ENCODE measurements at places on chromosomes 2 and 18.

- DNase-seq, result no peak
Observed at GRCh38 chr18:11997466-11997865, 16.2 kb downstream of the IMPA2 start.

- no peak for DNase-seq
Observed at GRCh38 chr2:130358420-130359350, 2.8 kb downstream of the PTPN18 start.

- DNase-seq, result no peak
Observed at GRCh38 chr2:180520921-180521581, 459.4 kb upstream of the UBE2E3 start.

- peak; percentile 87 for DNase-seq
Observed at GRCh38 chr2:131104487-131105155, 515 bp upstream of the PLEKHB2 start.

GRCh38 chr18:50559752-50560680 is at the start of gene MAPK4:
MAPK4 (plus strand) TSS chr18:50560087; CDS start chr18:50663959, 103,872 bp downstream.
- DNase-seq, result peak; percentile 70

GRCh38 chr2:172908275-172908674 is 167.4 kb upstream of the MAP3K20 start:
- DNase-seq, result no peak

DNA sequence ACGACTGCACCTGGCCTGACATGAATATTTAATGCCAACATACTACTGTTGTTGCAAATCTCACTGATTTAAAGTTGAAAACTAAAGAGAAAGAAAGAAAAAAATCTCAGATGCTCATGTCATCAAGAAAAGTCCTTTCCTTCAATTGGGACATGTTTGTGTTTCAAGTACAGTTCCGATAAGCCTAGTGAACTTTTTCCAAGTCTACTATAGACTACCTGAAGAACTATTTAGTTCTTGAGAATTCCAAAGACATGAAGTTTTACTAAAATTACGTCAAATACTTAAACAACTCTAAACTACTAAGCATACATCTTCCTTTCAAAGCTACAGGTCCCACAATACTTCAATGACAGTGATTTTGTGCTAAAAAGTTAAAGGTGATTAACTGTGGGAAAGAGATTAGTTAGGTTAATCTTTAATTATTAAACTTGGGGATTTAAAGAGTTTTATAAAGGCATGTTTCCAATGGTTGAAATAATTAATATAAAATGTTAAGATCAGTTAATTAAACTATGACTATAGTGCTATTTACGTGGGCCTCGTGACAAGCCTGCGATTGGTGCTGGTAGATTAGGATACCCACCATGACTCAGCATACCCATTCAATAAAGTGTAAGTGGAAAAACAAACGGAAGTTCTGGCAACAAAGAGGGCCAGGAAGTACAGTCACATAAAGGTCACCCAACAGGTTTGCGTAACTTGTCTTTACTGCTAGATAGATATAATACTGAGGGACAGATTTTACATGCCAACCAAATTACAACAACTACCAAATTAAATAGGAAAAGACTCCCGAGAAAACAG is 55.5 kb downstream of the SEPTIN10 start:
- DNase-seq, result no peak

DNA sequence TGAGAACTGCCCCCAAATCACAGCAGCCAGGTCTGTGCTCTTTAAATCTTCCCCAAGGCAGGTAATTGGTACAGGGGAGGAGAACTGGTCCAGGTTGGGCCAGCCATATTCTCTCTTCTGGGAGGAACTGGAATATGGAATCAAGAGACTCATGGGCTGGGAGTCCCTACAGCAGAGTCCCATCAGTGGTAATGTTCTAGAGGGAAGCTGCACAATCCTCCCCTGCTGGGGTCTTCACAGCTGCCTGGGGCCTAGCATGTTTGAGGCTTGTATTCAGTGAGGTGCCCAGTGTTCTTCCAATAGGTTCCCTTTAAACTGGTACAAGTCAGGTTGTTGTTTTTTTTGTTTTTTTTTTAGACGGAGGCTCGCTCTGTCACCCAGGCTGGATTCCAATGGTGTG is 21.1 kb upstream of the EGR4 start:
- no peak for DNase-seq

DNA sequence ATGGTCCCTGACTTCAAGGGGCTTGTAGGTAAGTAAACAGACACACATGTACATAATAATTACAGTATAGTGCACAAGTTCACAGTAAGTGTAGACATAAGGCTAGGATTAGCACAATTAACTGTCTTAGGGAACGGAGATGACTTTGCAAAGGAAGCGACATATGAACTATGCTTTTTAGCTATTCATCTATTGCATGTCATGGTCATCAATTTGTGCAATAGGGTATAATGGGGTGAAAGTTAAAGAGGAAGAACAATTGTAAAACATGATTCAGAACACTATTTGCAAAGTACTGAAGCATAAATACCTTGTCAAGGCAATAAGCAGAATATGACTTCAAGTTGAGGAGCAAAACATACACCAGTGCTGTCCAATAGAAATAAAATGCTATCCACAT is 112.3 kb upstream of the SLC8A1 start:
- no peak for DNase-seq

DNA sequence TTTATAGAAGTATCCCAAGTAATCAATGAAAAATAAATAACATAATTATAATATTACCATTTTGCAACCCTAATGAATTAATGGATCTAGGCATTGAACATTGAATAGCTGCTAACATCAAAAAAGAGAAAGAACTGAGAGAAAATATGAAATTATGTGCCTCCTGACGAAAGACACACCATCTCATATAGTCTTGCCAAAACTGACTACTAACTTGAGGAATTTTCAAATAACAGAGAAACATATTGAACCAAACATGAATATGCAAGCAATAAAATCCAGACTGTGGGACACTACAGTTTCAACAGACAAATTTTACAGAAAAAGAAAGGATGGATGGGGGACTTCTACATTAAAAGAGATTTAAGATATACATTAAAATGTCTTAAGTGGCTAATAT is 165.7 kb downstream of the WDPCP start:
- DNase-seq, result no peak

DNA sequence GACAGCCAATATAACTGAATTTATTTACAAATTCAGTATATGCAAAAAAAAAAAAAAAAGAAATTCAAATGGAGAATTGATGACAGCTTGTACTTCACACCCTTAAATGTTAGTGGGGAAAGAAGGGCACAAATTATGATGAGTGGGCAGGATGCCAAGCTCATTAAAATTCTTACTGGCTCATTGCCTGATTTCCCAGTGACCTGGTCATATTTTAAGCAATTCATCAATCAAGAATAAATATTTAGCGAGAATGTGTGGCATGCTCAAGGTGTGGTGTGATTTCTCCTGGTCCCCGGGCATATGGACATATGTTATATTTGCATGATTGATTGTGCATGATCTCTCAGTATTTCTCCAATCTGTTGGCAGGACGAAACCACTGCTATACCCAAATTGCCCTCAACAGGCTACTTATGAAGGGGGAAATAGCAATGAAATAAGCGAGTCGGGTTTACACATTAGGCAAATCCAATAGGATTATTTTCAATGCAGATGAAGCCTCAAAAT is 883.0 kb downstream of the LRRTM4 start:
- DNase-seq, result no peak

DNA sequence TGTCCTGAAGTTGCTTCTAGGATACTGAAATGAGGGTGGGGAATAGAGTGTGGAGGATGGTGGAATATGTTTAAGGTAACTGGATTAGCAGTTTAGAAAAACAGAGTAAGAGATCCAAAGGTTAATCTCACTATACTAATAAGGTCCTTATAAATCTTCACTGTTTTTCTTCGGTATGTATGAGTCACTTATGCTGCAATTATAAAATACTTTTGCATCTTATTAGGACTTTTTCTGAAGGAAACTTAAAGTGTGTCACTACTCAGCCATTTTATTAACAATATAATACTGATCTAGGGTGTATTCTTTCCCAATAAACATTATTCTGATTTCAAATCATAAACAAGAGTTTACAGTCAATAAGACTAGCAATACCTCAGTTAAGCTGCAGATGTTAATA is 182.3 kb downstream of the ZNF521 start:
- DNase-seq, result no peak

DNA sequence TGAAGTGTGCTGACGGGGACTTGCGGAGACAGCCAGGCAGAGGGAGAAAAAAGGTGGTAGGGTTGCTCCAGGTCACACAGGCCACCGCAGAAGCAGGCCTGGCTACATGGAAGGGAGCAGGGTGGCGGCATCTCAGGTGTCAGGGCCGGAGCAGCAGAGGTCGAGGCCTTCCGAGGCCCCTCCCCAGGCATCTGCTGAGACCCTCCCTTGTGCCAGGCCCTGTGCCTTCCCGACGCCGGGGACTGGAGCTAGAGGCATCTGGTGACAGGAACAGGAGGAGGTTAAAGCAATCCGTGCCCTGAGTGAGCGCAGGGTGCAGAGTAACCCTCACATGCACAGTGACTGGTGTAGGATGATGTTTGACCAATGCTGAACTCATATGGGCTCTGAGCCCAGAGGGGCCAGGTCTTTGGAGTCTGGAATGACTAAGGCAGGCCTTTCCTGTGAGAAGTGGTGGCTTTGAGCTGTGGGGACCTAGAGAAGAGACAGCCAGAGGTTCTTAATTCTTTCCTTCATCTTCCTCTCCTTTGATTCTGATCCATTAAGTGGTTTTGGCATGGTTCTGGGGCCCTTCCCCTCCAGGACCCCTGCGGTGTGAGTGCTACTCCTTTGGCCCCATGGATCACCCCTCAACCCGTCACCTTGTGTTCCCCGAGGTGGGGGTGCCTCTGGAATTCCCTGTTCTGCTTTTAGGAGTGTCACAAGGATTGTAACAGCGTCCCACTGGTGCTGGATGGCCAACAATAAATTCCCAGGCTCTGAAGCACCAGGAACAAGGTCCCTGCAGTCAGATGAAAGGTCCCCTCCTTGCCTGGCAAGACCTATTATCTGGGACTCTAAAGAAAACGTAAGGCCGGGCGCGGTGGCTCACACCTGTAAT is 72.1 kb downstream of the KLHL29 start:
- DNase-seq, result no peak

DNA sequence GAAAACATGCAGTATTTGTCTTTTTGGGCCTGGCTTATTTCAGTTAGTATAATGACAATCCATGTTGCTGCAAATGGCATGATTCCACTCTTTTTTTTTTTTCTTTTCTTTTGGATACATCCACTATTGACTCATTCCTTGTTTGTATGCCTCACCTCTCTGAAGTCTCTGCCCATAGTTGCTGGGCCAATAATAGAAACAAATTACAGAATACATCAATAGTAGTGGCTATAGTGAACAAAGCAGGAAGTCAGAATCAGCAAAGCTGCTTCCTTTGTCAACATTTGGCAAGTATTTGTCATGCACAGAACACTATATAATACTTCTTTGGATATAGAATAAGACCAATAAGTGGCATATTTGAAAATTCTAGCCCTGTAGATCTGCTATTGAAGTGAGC is 609.7 kb downstream of the STK39 start:
- no peak for DNase-seq

- DNase-seq, result no peak
Observed at GRCh38 chr2:239222312-239222660, 178.5 kb downstream of the HDAC4 start.

DNA sequence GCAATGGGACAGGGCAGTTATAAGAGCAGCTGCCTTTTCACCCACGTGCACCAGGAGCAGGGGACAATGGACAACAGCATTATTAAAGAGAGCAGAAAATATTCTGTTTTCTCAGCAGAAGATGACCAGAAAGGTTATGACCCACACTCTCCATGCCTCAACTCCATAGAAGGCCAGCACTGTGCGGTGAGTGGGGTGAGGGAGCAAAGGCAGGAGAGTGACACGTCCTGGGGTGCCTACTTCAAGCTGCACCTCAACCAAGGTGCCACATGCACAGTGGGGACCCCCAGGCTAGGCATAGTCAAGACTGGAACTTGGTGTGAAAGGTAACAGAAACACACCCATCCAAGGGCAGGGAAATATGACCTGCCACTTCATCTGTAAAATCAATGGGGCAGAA is 50.4 kb downstream of the POLR1A start:
- DNase-seq, result no peak

- DNase-seq, result no peak
Observed at GRCh38 chr2:120762341-120763061, 26.8 kb downstream of the GLI2 start.

- no peak for DNase-seq
Observed at GRCh38 chr18:68991286-68991685, 193.4 kb downstream of the CCDC102B start.

GRCh38 chr2:123720760-123721159 is 304.3 kb upstream of the CNTNAP5 start:
- no peak for DNase-seq

- DNase-seq, result no peak
Observed at GRCh38 chr18:31149351-31149750, 13.3 kb downstream of the DSC1 start.

DNA sequence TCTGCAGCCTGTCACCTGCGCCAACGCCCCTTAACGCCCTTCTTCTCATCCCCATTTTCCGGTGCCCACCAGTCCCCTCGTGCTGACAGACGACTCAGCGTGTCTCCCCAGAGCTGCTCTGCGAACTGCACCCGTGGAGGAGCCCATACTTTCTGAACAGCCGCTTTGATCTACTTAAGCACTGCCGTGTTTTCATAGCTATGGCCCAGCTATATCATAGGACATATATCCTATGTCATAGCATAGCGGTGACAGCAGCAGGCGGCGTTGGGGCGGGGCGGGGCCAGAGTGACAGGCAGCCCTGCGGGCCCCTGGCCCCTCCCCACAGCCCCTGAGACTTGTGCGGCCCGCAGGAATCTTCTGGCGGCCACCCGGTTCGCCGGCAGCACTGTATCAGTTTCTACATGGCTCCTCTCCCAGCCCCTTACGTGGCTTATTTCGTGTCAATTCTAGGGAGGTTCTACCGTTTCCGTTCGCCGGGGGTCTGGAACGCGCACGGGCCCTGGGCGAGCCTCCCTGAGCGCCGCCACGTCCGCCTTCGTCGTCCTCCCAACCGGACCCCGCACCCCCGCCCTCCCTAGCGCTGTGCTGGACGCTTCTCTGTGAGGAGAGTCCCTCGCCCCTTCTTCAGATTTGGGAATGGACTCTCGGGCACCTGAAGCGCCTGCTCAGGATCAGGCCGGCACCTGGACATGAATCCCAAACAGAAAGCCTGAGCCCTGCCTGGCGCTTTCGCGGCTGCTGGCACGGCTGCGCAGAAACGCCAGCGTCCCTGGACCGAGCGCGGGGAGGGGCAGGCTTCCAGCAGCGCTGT is 35.4 kb downstream of the PTPN18 start:
- peak; percentile 54 for DNase-seq

GRCh38 chr2:6932828-6933227 is 15.6 kb downstream of the RNF144A start:
- no peak for DNase-seq

- no peak for DNase-seq
Observed at GRCh38 chr2:240432820-240433801, 2.4 kb upstream of the GPC1 start.

GRCh38 chr2:220891405-220891804 is 680.7 kb downstream of the EPHA4 start:
- no peak for DNase-seq

DNA sequence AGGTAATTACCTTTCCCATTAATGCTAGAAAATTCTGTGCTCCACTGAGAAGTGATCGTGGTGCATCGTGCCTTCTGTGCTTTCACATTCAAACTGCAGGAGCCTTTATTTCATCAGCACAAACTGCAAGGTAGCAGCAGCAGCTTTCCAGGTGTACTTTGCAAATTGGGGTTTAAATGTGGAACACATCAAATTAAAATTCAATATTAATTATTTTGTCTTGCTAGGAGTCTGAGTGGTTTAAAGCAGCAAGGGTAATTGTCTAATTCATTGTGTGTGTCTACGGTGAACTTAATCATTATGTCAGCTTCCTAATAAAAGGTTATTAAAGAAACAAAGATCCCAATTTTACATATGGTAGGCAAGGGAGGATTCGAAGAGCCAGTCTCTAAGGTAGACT is 180.8 kb upstream of the ATP5MC3 start:
- no peak for DNase-seq

GRCh38 chr2:217538719-217539118 is 464.1 kb downstream of the TNS1 start:
- no peak for DNase-seq

All from NCI-H1092 treated with DMSO at 0.1 percent for 48 hours (cell line).